ENCODE measurements at places on chromosomes 13 and 19.

DNA sequence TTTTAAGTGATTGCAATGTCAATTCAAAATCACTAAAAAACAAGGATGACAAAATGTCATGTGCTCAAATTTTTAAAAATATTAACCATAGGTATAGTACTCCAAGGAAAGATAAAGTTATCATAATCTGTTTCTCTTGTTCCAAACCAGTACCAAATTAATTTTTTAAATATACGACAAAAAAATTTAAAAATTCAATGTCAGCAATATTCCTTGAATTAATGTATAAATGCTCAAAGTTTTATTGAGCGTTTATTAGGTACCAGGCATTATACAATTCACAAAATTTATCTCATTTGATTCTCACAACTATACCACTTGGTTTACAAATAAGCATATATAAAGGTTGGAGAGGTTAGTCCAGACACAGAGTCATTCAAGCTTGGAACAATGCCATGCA lies 64.7 kb downstream of the MYCBP2 start:
- DNase-seq = no peak

GRCh38 chr13:106520251-106521054 lies 15.0 kb downstream of the EFNB2 start:
- DNase-seq = peak; percentile 29

DNA sequence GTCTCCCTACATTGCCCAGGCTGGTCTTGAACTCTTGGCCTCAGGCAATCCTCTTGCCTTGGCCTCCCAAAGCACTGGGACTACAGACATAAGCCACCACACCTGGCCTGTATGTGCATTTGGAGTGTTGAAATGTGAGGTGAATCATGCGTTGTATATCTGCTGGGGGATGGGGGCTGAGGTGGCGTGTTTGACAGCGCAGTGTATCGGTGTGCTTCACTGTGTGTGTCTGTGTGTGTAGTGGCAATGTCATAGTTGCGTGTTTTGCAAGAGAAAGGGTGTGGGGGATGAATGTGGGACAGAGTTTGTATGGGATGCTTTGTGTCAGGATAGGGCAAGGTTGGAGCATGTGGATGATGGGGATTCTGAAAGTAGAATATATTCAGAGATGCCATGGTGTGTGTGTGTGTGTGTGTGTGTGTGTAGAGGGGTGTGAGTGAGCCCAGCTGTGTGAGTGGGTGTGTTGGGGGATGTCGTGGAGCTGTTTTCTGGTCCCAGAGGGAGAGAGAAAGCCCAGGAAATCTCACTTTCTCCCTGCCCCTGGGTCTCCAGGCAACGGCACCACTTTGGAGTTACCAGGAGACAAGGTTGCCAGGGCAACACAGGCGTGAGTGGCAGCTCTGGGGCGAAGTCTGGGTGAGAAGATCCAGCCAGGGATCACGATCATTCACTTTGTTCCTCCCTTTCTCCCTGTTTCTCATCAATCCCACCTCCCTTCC lies 1.1 kb upstream of the SWSAP1 start:
- DNase-seq = peak; percentile 43

- DNase-seq = no peak
These were observed 752 bp upstream of the HAS1 start for GRCh38 chr19:51724543-51724942.

GRCh38 chr19:46155237-46155636 lies 7.2 kb downstream of the IGFL2 start:
- no peak for DNase-seq

DNA sequence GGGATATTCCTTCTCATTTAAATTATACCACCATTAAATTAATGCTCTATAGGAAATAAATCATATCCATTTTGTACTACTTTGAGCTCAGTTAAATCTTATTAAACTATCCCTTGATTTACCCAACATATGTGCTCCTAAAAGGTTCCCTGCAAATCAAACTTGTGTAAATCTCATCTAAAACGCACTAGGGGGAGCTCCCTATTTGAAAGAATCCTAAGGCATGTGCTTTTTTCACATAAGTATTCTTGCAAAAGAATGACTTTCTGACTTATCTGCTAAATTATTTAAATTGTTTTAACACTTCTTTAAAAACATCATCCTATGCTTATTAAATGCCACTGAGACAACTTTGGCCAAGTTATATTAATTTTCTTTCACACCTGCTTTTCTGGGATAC lies 7.9 kb downstream of the INTS6 start:
- DNase-seq = peak; percentile 70

DNA sequence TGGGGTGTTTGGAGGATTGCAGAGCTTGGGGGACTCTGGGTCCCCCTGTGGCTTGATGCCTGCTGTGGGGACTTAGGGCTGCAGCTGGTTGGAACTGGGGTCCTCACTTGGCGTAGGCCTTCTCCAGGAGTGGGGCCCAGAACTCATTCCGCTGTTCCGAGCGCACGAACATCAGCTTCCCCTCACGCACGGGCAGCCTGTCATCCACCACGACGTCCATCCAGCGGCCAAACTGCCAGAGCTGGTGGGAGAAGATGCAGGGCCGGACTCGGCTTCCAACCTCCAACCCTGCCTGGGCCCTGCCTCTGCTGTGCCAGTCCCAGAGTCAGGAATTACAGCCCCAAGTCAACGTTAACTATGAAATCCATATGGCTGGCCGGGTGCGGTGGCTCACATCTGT lies 2.6 kb downstream of the CAPN12 start:
- no peak for DNase-seq

GRCh38 chr19:1811942-1812425 lies at the start of gene ATP8B3:
Gene ATP8B3, minus strand, starts transcription at chr19:1812276. Its CDS starts 540 bp downstream, at chr19:1811736.
- no peak for DNase-seq

DNA sequence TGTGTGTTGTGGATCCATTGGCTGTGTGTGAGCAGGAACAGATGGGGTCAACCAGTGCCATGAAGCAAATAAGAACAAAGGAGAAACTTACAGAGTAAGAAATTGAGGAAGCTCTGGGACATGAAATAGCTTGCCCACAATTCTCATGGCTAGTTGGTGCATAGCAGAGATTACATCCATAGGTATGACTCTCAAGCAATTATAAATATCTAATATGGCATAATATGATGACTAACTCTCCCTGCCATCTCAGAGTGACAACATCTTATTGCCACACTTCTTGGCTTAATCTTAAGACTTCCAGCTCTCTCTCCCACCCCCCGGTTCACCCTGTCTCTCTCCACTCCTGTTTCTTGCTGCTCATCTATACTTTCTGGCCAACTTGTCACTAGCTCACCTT lies 53.3 kb downstream of the OXGR1 start:
- DNase-seq = no peak

Data from NB4 (cell line).